ENCODE measurements at places on chromosomes 3 and 15. TPM values are rescaled to one million over a fixed set of nuclear protein-coding genes. Genes with fewer than 3 reads are reported as not detected.

Gene IL17RE
- total RNA-seq: 14.4 TPM

- H3K4me3 ChIP-seq: no peak overlapping the region
- no peaks in the 10 kb centered on the region for H3K27me3 ChIP-seq
- no peaks in the 10 kb centered on the region for H3K4me1 ChIP-seq
- H3K27ac ChIP-seq: no peak overlapping the region
- DNase-seq: no peak
Observed at GRCh38 chr15:65365229-65365628, 12.6 kb downstream of the IGDCC3 start.

Gene NANOGP8
- not detected for total RNA-seq

- H3K4me3 ChIP-seq: no peak overlapping the region
- no peaks in the 10 kb centered on the region for H3K27me3 ChIP-seq
Observed at GRCh38 chr3:195101001-195101583, 169.9 kb downstream of the XXYLT1 start.

GRCh38 chr3:45965253-45965652 lies 22.0 kb downstream of the CXCR6 start:
- H3K27me3 ChIP-seq: no peaks in the 10 kb centered on the region
- no peaks in the 10 kb centered on the region for H3K4me1 ChIP-seq
- DNase-seq: no peak
- peaks cover 99% of the 10 kb centered on the region for H3K36me3 ChIP-seq
- H3K27ac ChIP-seq: no peak overlapping the region
- no peak overlapping the region for H3K4me3 ChIP-seq

DNA sequence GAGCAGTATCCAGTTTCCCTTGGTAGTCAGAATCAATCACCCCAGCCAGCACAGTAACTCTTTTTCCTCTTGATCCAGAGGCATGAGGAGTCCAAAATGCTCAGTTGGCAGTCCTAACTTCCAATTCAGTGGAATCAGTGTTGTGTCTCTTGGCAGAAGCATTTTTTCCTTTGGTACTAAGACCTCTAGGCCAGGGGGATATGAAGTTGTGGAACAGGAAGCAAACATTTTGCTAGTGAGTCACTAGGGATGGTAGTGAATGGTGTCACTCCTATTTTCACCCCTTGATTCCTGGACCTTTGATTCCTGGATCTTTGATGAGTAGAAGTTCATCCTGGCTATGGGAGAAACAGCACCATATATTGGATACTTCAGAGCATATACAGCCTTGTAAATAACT lies 70.5 kb upstream of the ALDH1A3 start:
- no peaks in the 10 kb centered on the region for H3K36me3 ChIP-seq
- no peak for DNase-seq
- H3K27me3 ChIP-seq: no peaks in the 10 kb centered on the region
- H3K27ac ChIP-seq: no peak overlapping the region
- H3K4me1 ChIP-seq: no peaks in the 10 kb centered on the region

Gene TTLL13
- 0.26 TPM for total RNA-seq

Gene FOXB1
- total RNA-seq: not detected

- H3K27me3 ChIP-seq: no peaks in the 10 kb centered on the region
- H3K4me3 ChIP-seq: no peak overlapping the region
- no peak overlapping the region for H3K27ac ChIP-seq
- H3K4me1 ChIP-seq: no peaks in the 10 kb centered on the region
- DNase-seq: no peak
Observed at GRCh38 chr3:169563775-169564059, 99.8 kb downstream of the MECOM start.

- H3K27ac ChIP-seq: no peak overlapping the region
- no peak overlapping the region for H3K4me3 ChIP-seq
- no peaks in the 10 kb centered on the region for H3K27me3 ChIP-seq
- no peak for DNase-seq
- H3K4me1 ChIP-seq: no peaks in the 10 kb centered on the region
Observed at GRCh38 chr15:78681281-78682003, 40.4 kb upstream of the CHRNB4 start.

DNA sequence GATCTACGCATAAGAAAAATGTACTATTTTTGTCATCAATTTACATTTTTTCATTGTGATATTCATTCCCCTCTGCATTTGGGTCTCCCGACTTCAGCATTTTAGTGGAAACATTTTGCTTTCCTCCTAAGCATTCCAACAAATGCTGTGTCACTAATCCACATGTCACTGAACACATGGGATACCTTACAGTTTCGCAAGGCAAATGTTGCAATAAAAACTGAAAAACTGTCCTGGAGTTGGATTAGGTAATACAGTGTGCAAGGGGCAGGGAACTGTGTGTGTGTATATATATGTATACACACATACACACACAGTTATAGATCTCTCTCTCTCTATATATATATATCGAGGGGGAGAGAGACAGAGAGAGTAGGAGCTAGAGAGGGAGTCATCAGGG lies 632.2 kb downstream of the MAGI1 start:
- H3K4me1 ChIP-seq: no peaks in the 10 kb centered on the region
- no peaks in the 10 kb centered on the region for H3K27me3 ChIP-seq
- no peak overlapping the region for H3K4me3 ChIP-seq
- no peak overlapping the region for H3K27ac ChIP-seq

Gene HRH1
- 6.6 TPM for total RNA-seq

Gene PRR20G
- total RNA-seq: not detected

Gene MOBP
- total RNA-seq: 0.09 TPM

- no peak overlapping the region for H3K27ac ChIP-seq
- no peaks in the 10 kb centered on the region for H3K36me3 ChIP-seq
- H3K4me3 ChIP-seq: no peak overlapping the region
- no peaks in the 10 kb centered on the region for H3K4me1 ChIP-seq
Observed at GRCh38 chr3:179852142-179852905, 184.4 kb downstream of the PEX5L start.

DNA sequence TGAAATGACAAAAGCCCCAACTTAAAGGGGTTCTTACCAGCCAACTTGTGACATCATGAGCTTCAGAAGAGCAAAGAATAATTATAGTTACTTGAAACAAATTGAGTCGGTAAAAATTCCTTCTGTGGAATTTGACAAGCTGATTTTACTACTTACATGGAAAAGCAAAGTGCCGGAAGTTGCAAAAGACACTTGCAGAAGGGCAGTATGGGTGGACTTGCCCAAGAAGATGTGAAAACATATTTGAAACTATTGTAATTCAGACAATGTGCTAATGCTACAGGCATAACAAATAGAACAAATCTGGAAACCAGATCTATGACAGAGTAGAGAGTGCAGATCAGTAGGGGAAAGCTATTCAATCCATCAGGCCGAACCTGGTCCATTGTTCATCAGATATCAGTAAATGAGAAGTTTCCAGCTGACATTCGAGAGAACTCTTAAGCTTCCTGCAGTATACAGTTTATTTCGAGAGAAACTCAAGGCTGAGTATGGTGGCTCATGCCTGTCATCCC lies 2.5 kb upstream of the KIF7 start:
- no peak for DNase-seq
- H3K27me3 ChIP-seq: peaks cover 8% of the 10 kb centered on the region
- no peaks in the 10 kb centered on the region for H3K36me3 ChIP-seq
- no peak overlapping the region for H3K4me3 ChIP-seq
- H3K4me1 ChIP-seq: peaks cover 13% of the 10 kb centered on the region
- no peak overlapping the region for H3K27ac ChIP-seq

All from left lung (tissue), 14 donors.